IPS-NIHi11 (cell line): ENCODE measurements at places on chromosomes 13 and 19.

DNA sequence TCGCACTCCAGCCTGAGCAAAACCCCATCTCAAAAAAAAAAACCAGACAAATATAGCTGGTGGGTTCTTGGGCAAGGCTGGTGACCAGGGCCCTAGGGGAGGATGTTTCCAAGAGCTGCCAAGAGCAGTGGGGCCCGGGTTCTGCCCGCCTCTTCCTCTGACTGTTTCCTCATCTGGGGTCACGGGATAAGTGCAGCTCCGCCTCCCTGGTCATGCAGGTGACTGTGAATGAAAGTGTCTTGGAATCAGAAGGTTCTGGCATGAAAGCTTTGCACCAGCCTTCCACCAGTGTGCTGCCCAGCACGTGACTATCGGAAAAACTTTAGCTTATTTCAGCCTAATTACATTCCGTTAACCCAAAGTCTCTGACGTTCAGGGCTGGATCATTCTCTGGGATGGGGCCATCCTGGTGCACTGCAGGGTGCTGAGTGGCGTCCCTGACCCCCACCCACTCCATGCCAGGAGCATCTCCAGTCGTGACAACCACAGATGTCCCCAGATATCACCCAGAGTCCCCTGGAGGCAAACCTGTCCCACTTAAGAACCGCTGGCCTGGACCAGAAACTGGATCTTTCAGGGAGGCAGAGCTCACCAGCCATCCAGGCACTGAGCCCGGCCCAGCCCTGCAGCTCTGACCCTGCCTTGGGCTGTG is 85.6 kb downstream of the GNG7 start:
- no peak for DNase-seq

DNA sequence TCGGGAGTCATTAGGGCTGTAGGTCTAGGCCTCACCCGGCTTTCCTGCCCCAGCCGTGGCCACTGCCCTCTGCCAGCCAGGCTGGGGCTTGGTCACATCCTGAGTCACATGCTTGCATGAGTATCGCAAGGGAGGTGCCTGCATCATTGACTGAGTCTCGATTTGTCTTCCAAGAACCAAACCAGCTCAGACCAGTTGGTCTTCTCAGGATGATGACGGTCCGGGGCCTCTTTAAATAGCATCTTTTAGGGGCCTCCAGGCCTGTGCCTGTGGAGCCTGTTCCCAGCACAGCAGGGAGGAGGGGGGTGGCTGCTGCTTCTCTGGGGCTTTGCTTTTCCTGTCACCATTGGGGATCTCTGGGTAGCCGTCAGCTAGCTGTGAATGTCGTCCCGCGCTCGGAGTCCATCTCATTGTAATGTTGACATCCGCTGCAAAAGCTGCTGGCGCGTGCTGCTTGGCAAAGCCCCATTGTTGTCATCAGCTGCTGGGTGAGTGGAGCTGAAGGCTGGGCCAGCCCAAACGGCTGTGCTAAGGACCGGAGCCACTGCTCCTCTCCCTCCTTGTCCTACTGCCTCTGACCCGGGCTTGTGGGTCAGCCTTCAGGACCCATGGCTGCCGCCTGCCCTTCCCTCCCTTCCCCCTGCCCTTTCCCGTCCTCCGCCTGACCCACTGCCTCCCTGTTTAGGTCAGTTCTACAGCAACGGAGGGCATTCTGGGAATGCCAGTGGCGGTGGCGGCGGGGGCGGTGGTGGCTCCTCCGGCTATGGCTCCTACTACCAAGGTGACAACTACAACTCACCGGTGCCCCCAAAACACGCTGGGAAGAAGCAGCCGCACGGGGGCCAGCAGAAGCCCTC is 14.3 kb upstream of the QTRT1 start:
- DNase-seq: no peak

GRCh38 chr19:5974721-5975387 is 3.1 kb downstream of the RANBP3 start:
- DNase-seq: no peak

DNA sequence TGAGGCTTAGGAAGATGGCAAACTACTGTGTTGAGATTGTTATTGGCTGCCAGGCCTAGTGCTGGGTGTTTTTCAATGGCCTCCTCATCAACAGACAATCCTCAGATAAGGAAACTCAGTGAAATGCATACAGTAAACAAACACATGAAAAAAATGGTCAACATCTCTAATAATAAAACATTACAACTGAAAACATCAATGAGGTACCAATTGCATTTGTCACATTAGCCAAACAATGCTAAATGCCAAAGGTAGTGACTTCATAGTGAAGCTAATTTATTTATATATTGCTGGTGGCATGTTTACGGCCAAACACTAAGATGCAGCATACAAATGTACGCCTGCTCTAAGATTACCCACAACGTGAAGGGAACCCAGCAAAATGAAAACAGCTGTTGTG is 224.0 kb upstream of the UBL3 start:
- DNase-seq: no peak

GRCh38 chr19:8571006-8571411 is 6.2 kb downstream of the MYO1F start:
- DNase-seq: peak; percentile 11

GRCh38 chr13:20715330-20715712 is 11.8 kb downstream of the IL17D start:
- DNase-seq: no peak

- DNase-seq: peak; percentile 13
Observed at GRCh38 chr13:96294930-96295881, 205.3 kb downstream of the HS6ST3 start.

DNA sequence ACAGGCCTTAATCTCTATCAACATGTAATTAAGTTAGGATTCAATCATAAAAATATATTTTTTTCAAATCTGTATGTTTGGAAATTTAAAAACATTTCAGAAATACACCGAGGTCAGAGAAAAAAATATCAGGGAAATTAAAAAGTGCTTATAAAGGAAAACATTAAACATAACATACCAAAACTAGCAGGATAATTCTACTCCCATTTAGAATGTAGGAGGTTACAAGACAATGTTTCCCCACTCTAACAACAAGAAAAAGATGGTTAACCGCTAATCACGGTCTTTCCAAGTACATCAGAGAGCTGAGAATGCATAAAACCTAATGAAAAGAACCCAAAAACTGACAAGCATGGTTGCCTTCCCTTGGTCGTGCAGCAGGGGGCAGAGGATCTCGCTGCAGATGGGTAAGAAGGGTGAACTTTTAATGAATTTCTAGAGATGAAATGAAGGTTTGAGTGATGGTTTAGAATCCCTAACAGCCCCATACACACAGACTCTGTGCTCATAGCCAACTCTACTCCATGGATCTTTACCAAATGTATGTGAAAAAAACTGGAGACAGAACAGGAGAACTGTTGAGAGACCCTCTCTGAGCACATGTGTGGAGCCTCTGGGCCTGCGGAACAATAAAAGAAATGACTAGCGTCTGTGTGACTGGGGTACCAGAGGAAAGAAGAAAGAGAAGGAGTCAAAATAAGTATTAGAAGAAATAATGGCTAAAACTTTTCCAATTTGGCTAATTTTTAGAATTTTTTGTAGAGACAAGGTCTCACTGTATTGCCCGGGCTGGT is 51.3 kb upstream of the LSM14A start:
- peak; percentile 63 for DNase-seq

- no peak for DNase-seq
Observed at GRCh38 chr19:16118489-16119033, 6.9 kb downstream of the RAB8A start.

DNA sequence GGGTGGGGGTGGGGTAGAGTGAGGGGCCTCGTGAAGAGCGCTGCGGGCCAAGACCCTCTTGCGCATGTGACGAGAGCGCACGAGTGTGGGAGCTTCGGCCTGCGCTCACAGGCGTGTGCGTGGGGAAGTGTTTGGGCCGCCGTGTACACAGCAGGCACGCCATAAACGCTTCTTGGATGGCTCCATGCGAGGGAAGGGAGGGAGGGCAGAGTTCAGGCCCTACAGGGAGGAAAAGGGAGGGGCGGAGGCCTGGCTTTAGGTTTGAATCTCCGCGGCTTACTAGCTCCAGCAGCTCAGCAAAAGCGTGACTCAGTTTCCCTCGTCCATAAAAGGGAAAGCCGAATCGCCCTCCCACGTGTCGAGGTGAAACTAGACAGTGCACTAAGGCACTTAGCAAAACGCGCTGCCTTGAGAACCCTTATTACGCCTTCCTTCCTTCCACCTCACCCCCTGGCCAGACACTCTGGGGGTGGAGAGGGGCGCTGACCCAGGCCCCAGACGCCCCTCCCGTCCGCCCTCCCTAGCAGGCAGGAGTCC is 12.5 kb downstream of the GADD45B start:
- DNase-seq: no peak

DNA sequence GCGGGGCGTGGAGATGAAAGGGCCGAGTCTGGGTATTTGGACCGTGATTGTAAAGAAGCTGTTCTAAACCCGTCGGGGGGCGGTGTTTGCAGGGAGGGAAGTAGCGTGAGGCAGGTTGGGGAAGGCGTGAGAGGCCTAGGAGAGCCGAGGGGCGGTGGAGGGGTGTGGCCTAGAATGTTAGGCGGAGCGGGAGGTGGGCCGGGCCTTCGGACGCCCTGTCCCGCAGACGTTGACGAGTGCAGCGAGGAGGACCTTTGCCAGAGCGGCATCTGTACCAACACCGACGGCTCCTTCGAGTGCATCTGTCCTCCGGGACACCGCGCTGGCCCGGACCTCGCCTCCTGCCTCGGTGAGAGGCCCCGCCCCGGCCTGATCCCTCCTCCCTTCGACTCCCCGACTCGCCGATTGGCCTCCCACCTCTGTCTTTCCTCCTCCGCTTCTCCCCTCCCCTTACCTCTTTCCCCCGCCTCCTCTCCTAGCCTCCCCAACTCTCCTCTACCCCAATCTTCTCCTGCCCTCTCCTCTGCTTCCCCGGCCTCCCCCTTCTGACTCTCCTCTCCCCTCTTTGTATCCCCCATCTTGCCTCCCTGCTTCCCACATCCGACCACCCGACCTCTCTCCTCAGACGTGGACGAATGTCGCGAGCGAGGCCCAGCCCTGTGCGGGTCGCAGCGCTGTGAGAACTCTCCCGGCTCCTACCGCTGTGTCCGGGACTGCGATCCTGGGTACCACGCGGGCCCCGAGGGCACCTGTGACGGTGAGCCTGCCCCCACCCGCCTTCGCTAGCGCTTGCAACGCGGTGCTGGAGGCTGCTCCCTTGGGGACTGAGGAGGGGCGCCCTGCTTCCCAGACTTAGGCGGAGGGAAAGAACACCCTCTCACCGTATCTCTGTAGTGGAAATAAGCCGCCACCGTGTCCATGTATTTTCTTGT is 12.8 kb downstream of the LTBP4 start:
- DNase-seq: peak; percentile 78

- no peak for DNase-seq
Observed at GRCh38 chr13:67353941-67354340, 123.8 kb upstream of the PCDH9 start.

DNA sequence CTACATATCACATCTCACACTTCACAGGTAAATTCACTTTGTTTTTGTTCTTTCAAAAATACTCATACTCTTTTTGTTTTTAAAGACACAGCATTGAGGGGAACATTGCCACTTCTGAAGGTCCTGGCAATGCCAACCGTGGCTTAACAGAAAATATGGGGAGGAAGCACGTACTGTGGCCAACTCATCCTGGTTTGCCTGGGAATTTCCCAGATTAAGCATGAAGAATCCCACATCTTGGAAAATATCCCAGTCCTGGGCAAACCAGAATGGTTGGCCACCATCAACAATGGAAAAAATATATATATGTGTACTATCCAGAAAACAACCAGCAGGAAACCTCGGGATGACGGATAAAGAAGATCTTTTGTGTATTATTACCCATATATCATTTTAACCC is 1032.2 kb upstream of the SLC10A2 start:
- no peak for DNase-seq

- DNase-seq: no peak
Observed at GRCh38 chr13:101140936-101141335, 275.4 kb downstream of the NALCN start.

- DNase-seq: no peak
Observed at GRCh38 chr13:26600343-26600742, 42.9 kb downstream of the WASF3 start.

- no peak for DNase-seq
Observed at GRCh38 chr13:41246969-41247680, 16.3 kb downstream of the MTRF1 start.

DNA sequence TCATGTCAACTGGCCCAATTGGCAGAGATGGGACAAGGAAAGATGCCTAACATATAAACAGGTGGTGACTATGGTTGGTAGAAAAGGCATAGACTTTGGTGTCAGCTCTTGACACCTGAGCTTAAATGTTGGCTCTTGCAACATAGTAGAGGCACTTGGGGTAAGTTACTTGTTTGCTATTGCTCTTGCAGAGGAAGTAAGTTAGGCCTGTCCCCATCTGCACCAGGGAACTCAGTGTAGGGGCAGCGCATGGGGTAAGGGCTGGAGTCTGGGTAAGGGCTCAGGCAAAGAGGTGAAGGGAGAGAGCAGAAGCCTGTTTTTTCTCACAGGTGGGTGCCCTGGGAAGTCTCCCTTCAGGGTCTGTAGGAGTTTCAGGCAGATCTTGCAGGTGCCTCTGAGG is 27.6 kb downstream of the ERICH6B start:
- no peak for DNase-seq

GRCh38 chr19:50047671-50048070 is 21.9 kb downstream of the ZNF473 start:
- DNase-seq: no peak

- peak; percentile 26 for DNase-seq
Observed at GRCh38 chr13:41905600-41906254, 55.2 kb downstream of the VWA8 start.

DNA sequence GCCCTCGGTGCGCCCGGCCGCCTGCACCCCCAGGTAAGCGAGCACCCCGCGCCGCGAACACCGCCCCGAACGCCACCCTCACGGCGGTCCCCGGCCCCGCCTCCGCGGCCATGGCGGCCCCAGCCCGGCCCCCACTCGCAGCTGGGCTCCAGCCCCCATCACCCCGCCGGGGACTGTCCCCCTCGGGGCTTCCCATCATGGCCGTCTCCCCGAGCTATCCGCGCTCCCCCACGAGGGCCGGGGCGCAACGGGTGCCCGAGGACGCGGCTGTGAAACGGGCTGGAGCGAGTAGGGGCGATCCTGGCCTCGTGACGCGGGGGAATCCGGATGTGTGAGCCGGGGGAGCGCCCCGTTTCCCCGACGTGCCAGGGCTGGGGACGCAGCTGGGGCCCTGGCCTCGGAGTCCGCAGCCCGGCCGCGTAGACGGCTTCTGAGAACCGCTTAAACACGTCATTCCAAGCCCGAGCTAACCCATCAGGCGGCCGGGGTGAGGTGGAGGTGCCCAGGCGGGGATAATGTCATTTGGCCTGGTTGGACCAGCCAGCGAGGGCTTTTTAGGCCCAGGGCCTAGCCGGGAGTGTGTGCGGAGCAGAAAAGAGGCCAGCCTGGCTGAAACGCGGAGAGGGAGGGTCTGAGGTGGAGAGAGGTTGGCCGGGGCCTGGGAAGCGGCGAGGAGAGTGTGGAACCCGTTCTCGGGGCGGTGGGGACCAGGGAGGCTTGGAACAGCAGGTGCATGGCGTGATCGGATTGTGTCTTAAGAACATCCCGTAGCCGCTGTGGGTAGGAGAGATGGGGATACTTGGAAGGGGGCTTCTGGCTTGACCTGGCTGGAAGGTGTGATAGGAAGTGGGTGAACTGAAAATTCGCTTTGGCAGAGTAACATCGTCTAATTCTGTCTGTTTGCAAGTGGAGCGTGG is 550 bp downstream of the CERS4 start:
- DNase-seq: peak; percentile 67
